ENCODE measurements at places on chromosomes 7 and 10.
A peak's percentile ranks its signal among the peaks of the same experiment; 100 is the strongest.

- DNase-seq = no peak
Measured at GRCh38 chr10:59748834-59749233, 4.4 kb downstream of the MRLN start.

DNA sequence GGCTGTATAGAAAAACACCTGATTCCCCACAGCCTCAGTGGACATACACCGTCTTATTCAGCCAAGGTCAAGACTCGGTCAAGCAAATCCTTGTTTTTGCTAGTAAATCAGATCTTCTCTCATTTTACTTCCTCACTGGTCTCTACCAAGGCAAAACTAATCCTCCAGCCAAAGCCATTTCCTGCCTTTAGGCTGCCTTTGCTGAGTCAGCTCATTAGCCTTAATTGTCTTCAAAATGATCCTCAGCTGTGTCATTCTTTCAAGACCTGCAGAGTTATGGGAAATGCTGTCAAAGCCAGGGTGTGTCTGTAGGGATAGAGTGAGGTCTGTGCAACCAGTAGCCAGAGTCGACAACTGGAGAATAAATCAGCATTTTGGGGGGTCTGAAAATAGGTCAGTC, 107.2 kb upstream of the FAM180A start:
- DNase-seq = peak; percentile 76

DNA sequence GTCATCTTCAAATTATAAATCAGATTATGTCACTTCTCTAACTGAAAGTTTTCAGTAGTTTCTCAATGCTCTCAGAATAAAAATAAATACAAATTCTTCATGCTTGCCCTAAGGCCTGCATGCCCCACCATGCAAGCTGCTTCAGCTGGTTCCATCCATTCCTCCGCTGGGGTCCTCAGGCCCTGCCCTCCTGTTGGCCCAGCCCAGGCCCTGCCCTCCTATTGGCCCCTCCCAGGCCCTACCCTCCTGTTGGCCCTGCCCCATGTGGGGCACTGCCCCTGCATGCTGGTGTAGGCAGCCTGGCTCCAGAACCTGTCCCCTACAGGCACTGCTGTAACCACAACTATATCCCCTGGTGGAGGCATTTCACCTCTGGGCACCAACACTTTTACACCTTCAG, 109.3 kb upstream of the TCERG1L start:
- DNase-seq = no peak

DNA sequence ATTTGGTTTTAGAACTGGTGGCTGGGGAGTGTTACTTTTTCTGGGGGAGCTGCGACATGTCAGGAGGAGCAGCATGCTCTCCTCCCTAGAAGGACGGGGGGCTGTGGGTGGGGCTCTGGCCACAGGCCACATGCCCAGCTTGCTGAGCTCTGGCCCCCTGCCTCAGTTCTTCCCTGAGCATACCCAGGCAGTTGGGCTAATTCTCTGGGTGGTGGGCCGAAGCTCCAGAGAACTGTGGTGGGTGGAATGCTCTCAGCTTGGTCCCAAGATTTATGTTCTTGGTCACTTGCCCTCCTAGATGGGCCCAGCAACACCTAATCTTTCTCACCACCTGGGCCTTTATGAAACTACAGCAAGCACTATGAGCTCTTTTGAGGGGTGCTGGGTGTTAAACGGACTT, 5.1 kb upstream of the ZNF775 start:
- DNase-seq = no peak

All from fibroblast of skin of right biceps (primary cell).